GM23338 (cell line): ENCODE measurements at places on chromosomes 16 and 17. TPM values are rescaled to one million over a fixed set of nuclear protein-coding genes. Genes with fewer than 3 reads are reported as not detected.

GRCh38 chr17:46158323-46159296, 34.6 kb downstream of the KANSL1 start:
- no peak overlapping the region for H3K4me3 ChIP-seq
- no peaks in the 10 kb centered on the region for H3K27me3 ChIP-seq
- peaks cover 81% of the 10 kb centered on the region for H3K4me1 ChIP-seq
- no peak for DNase-seq
- H3K27ac ChIP-seq = no peak overlapping the region
- H3K36me3 ChIP-seq = no peaks in the 10 kb centered on the region

DNA sequence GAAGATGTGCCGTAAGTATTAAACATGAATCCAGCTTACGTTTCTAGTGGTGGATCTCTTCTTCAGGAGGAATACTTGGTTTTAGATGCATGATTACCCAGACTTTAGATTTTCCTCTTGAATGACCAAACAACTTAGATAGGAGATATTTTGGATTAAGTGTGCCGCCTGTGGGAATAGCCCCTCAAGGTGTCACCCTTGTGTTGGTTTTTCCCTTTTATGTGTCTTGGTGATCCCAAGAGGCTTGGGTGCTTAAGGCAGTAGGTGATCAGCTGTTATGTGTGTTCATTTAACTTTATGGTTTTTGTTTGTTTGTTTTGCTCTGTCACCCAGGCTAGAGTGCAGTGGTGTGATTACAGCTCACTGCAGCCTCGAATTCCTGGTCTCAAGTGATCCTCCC, 115.1 kb downstream of the PPM1E start:
- no peak overlapping the region for H3K27ac ChIP-seq
- no peak overlapping the region for H3K4me3 ChIP-seq
- no peaks in the 10 kb centered on the region for H3K36me3 ChIP-seq
- H3K27me3 ChIP-seq = no peaks in the 10 kb centered on the region

DNA sequence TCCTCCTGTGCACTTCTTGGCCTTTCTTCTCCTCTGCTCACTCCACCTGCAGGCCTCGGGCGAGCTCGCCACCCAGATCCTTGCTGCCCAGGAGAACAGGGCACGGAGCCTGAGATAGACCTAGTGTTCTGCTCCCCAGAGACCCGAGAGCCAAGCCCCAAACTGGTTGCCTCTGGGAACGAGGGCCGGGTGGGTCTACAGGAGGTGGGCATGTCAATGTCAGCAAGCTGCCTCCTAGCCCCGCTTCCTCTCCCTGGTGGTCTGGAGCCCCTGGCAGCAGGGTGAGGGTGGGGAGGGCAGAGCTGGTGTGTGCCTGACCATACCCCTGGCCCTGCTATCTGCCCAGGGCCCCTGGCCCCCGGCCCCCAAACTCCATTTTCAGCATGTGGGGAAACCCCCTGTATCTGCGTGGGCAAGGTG, 841 bp upstream of the NDRG4 start:
- no peaks in the 10 kb centered on the region for H3K36me3 ChIP-seq
- no peak for DNase-seq
- peaks cover 4% of the 10 kb centered on the region; the same call in 1 of the 2 replicates for H3K4me1 ChIP-seq
- no peaks in the 10 kb centered on the region for H3K27me3 ChIP-seq

DNA sequence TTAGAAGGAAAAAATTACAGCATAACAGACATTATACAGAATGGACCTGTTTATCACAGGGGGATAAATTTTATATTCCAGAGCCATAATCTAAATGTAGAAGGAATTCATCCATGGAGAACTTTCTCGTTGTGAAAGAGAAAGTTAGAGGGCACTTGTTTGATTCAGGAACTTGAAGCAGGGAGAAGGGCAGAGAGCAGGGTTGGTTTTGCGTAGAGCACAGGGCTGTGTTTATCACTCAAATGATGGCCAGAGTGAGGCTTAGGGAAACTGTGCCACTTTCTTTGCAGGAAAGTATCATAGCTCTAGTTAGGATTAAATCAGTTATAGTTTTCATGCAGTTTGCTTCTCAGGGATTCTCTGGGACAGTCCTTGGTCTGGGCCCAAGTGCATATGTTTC, 29.1 kb upstream of the MED13 start:
- DNase-seq = no peak
- H3K27me3 ChIP-seq = no peaks in the 10 kb centered on the region
- H3K36me3 ChIP-seq = no peaks in the 10 kb centered on the region
- no peak overlapping the region for H3K4me3 ChIP-seq
- no peak overlapping the region for H3K27ac ChIP-seq
- H3K4me1 ChIP-seq = no peaks in the 10 kb centered on the region

DNA sequence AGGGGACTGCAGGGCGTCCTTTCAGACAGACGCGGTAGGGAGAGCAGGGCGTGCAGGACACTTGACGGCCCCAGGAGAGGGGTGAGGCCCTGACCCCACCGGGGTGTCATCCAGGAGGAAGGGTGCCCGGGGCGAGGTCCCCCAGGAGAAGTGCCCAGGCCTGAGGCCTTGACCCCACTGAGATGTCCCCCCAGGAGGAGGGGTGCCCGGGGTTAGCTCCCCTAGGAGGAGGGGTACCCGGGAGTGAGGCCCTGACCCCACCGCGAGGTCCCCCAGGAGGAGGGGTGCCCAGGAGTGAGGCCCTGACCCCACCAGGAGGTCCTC, 27.2 kb upstream of the METRNL start:
- no peak for DNase-seq
- H3K27me3 ChIP-seq = no peaks in the 10 kb centered on the region
- H3K36me3 ChIP-seq = no peaks in the 10 kb centered on the region
- H3K4me3 ChIP-seq = peak overlapping the region; percentile 59
- no peak overlapping the region for H3K27ac ChIP-seq

- H3K4me3 ChIP-seq = no peak overlapping the region
- H3K27ac ChIP-seq = no peak overlapping the region
- no peaks in the 10 kb centered on the region for H3K27me3 ChIP-seq
Observed at GRCh38 chr17:73336408-73337329, 24.9 kb upstream of the CDC42EP4 start.

DNA sequence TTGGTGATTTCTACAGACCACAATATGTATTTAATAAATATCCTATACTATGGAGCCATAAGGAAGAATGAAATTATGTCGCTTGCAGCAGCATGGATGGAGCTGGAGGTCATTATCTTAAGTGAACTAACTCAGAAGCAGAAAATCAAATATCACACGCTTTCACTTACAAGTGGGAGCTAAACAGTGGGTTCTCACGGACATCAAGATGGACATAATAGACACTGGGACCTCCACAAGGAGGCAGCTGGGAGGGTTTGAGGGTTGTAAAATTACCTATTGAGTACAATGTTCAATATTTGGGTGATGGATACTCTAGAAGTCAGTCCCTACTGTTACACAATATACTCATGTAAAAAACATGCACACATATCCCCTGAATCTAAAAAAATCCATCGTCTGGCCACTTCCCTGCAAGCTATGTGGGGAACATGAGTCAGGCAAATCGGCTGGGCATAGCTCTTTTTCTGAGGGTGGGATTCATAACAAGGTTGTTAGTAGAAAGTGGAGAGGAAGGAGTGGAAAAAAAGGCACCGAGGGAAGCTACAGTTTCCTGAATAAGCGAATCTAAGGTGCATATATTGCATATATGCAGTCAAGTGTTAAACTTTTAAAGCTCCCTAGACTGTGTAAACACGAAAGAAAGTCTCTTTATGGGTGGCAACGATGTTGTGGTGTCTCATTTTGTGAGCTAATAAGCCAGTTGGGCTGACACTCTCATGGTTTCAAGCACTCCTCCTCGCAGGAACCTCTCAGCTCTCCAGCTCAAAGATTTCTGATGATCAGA, 135.2 kb upstream of the CPHXL start:
- no peak overlapping the region for H3K27ac ChIP-seq
- no peak overlapping the region for H3K4me3 ChIP-seq
- 0 out of 2 replicates have a peak, but pooled peaks cover under 1% of the 10 kb centered on the region for H3K4me1 ChIP-seq
- no peaks in the 10 kb centered on the region for H3K36me3 ChIP-seq
- no peak for DNase-seq

- H3K27ac ChIP-seq = no peak overlapping the region
- no peaks in the 10 kb centered on the region for H3K27me3 ChIP-seq
- H3K4me3 ChIP-seq = no peak overlapping the region
- H3K36me3 ChIP-seq = no peaks in the 10 kb centered on the region
Observed at GRCh38 chr17:40935624-40936023, 1.8 kb downstream of the KRT23 start.

The TUBB3 gene
- 431 and 443 TPM in 2 replicates for total RNA-seq

The LHX1 gene
- 0.52 and 0.58 TPM in 2 replicates for total RNA-seq

The PPP1R27 gene
- not detected in 2 replicates for total RNA-seq

The PRR35 gene
- 1.1 and 1.4 TPM in 2 replicates for total RNA-seq

The SRP68 gene
- total RNA-seq = 60.3 and 62.8 TPM in 2 replicates

The KRTAP4-6 gene
- not detected in 2 replicates for total RNA-seq

The NPIPA5 gene
- total RNA-seq = 0.56 TPM in 1 of 2 replicates, not detected in the other
